ENCODE measurements at places on chromosomes 11 and 22.

- no peak for DNase-seq
Observed at GRCh38 chr22:49958366-49958921, 2.1 kb upstream of the PIM3 start.

DNA sequence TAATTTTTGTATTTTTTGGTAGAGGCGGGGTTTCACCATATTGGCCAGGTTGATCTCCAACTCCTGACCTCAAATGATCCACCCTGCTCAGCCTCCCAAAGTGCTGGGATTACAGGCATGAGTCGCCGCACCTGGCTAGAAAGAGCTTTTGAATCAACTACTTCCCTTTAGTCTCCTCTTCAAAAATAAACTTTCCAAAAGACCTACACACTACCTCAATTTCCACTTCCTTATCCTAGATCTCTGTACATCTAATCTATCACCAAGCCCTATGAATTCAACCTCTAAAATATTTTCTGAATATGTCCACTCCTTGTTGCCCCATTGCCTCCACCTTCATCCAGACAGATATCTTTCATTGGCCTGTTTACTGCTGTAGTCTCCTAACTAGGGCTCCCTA, 13.1 kb upstream of the DDX6 start:
- no peak for DNase-seq

GRCh38 chr11:20037396-20038153, 122.7 kb downstream of the DBX1 start:
- DNase-seq = no peak

DNA sequence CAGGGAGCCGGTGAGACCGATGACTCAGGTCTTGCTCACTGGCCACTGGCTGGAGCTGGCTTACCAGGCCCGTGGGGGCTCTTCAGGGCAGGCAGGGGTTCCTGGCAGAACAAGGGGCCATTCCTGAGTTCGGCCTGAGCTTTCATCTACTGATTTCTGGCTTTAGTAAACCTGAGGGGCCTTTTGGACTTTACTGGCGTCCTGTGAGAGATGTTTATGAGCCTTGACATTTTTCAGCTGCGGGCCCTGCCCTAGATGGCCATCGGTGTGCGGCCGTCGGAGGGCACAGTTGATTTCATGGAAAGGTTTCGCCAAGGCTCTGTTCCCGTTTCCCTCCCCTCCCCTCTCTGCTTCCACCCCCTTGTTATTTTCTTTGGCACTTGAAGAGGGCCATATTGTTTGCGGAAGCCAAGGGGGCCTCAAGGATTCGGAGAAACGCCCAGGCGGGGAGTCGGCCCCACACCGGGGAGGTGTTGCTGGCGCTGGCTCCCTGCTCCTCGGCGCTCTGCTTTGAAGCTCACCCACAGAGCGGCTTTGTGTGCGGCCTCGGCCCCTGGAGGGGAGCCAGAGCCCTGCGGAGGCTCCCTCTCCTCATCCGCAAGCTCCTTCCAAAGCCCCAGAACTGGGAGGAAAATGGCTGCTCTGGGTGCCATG, 17.7 kb downstream of the ELF5 start:
- no peak for DNase-seq

- DNase-seq = no peak
Observed at GRCh38 chr11:8988329-8989234, 15.2 kb downstream of the NRIP3 start.

GRCh38 chr11:45001466-45002165, 50.9 kb upstream of the TP53I11 start:
- DNase-seq = no peak

- DNase-seq = no peak
Observed at GRCh38 chr11:124724979-124725718, 14.6 kb upstream of the NRGN start.

DNA sequence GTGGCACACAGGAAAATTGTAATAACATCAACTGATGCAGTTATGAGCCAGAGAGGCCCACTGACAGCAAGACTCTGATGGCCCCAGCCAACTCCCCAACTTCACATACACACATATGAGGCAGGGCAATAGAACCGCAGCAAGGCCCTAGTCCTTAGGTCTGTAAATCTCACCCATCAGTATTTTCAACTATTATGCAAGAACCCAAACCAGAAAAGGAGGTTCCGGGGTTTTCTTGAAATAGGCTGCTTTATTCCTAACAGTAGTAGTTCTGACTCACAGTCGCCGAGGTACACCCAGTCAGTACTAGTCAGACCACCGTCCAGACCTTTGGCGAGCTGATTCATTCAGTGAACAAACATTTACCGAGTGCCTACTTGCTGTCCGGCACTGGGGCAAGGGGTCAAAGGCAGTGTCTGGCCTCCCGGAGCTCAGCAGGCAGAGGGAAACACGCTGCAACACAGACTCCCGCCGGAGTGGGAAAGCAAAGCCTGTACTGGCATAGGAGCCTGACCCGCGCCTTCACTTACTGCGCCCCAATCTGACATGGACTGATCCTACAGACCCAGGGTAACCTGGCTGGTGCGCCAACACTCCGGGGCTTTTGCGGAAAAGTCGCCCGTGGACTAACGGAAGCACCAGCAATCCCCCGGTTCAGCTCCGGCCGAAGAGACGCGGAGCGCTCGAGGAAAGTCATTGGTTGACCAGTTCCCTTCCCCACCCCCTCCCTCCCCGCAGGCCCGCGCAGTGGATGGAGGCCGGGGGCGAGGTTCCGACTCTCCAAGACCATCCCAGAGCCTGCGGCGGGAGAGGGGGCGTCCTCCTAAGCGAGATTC, 1.3 kb downstream of the PLEKHA7 start:
- DNase-seq = no peak

- no peak for DNase-seq
Observed at GRCh38 chr22:28703436-28703835, 23.8 kb upstream of the TTC28 start.

GRCh38 chr22:41968601-41969000, 642 bp upstream of the SEPTIN3 start:
- no peak for DNase-seq

DNA sequence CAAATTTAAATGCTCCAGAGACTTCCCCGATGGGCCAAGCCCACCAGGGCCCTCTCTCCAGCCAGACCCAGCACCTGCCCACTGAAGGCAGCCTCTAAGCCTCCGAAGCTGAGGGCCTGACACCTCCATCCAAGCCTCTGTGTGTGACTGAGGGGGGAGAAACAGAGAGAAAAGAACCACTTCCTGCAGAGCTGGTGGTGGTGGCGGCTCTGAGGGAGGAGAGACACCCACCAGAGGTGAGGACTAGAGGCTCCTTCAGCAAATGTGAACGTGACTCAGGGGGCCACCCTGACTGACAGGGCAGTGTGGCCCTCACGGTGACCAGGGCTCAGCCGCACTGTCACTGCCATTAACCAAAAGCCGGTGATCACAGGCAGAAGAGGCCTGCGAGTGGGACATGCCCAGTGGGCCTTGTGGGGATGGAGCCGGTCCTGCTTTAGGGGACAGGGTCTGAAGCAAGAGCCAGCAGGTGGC, 31.0 kb upstream of the CD5 start:
- no peak for DNase-seq

GRCh38 chr11:34653031-34653430, 32.1 kb downstream of the EHF start:
- no peak for DNase-seq

- DNase-seq = no peak
Observed at GRCh38 chr11:122156940-122157382, 40.9 kb upstream of the BLID start.

- no peak for DNase-seq
Observed at GRCh38 chr11:112596324-112596723, 335.7 kb upstream of the PLET1 start.

DNA sequence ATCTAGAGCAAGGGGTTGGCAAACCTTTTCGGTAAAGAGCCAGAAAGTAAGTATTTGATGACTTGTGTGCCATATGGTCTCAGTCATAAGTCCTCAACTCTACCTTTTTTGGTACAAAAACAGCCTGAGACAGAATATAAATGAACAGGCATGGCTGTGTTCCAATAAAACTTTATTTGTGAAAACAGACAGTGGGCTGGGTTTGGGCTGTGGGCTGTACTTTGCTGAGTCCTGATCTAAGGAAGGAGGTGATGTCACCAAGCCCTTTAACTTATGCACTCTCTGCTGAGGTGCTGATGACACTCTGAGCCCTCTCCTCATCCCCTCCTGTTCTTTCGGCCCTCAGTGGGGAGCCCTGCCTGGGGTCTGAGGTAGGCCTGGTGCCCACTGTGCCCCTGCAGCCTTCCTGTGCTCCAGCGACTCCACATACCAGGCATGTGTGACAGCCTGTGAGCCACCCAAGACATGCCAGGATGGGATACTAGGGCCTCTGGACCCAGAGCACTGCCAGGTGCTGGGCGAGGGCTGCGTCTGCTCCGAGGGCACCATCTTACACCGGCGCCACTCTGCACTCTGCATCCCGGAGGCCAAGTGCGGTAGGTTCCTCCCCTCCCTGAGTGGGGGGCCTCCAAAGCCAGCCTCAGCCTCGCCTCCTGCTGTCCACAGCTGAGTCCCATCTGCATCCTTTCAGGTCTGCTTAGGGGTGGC, 85.9 kb upstream of the MYOD1 start:
- DNase-seq = no peak

DNA sequence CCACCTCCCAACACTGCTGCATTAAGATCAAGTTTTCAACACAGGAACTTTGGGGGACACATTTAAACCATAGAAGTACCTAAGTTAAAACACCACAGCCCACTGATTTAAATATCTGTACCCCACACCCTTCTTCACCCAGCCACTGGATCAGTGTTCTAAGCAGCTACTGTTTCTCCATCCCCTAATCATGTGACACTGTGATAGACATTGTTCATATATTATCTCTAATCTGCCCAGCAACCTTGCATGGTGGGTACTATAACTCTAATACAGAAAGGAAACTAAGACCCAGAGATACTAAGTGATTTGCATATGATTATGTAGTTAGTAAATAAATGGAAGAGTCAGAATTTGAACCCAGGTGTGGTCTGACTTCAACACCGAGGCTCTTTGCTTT, 70.5 kb upstream of the NNMT start:
- no peak for DNase-seq

DNA sequence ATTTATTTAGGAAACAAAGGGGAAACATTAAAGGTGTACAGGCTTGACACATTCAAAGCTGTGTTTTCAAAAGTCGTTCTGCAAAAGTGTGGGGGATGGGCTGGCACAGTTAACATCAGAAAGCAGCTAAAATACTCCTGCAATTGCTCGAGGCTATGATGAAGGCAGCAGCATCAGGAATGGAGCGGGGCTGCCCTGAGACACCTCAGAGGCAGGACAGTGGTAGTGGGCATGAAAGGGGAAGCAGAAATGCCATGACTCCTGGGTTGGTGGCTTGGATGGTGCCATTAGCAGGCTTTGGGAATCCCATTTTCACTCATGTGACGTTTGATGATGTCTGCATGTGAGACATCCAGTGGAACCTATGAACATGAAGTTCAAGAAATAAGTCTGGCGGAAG, 646 bp downstream of the NCAPD3 start:
- no peak for DNase-seq

- DNase-seq = no peak
Observed at GRCh38 chr11:10857459-10857708, 469 bp downstream of the ZBED5 start.

- no peak for DNase-seq
Observed at GRCh38 chr11:83044958-83045712, 26.6 kb downstream of the RAB30 start.
